ENCODE measurements at places on chromosomes 3 and 15.

DNA sequence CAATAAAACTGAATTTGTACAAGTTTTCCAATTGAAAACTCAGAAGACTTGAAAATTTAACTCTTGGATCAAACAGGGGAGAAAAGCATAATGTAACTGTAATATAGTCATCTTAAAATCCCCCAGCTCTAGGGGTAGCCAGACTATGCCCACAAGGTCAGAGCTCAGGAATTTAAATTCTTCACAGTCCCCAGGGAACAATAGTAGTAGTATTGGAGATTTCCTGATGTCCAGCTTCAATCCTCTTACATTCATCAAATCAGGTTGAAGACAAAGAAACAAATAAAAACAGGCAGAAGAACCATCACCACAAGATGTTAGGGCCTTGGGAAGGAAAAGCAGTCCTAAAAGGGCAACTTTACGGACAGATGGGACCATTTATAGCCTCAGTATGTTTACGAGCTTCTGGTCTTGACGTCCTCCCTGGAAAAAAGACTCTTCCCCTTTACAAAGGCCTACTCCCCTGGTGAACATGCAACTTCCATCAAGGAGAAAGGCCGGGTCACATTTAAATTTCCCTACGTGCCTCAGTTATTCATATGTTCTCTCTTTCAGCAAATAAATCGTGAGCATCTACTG is 96.8 kb downstream of the PLCH1 start:
- DNase-seq, result no peak

GRCh38 chr15:78837131-78837530 is 25.9 kb upstream of the ADAMTS7 start:
- DNase-seq, result no peak

DNA sequence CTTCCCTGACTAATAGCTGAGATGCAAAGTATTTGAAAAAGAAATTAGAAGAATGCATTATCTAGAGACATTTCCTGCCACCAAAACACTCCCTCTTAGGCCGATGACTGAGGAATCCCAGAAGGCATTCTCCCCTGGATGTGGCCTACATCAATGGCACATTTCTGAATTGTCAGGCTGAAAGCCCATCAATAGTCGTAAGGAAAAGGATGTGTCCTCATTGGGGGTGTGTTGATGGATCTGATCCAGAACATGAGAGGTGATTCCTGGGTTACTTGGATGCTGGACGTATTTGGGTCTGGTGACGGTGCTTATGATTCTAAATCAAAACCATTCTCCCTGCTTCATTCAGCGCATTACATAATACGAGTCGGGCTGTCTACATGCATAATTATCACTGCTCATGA is 216.9 kb upstream of the CDIN1 start:
- DNase-seq, result no peak

DNA sequence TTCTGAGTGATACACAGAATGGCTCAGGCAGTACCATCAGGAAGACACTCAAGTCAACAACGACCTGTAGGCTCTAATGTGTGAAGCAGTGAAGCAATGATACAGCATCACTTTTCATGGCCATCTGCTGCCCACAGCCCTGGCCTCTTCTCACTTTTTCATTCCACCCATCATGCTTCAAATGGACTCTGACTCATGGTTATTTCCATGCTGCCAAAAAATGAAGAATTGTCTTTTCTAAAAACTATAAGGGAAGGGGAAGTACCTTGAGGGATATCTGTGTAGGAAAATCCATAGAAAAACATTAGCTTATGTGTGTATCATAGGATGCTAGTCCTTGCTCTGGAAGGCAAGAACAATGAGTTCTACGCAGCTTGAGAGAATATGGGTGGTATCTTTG is 11.5 kb downstream of the HGD start:
- no peak for DNase-seq

GRCh38 chr15:77035584-77035983 is 35.3 kb downstream of the TSPAN3 start:
- no peak for DNase-seq

DNA sequence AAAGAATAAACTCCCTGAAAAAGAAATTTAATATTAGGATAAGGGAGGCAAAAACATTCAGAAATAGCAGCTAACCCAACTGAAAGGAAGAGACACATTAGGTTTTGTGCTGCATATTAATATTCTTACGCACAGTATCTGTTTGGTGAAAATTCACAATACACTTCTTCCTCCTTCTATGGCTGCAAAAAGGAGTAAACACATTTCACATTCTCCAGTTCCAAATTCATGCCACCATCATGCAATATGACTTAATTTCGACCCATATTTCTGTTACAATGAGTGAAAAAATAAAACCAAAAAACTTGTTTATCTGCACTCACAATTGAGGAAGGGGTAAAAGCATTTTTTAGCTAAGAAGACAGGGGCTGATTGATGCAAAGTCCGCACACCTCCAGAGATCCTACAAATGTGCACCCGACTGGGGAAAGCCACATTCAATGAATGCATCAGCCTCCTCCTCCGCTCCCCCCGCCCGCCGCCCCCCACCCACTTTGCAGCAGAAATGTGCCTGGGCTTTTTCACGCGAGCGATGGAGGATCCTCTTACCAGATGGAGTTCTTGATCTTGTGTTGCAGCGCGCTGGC is 1.0 kb downstream of the RFX7 start:
- no peak for DNase-seq

GRCh38 chr15:56759450-56759845 is 26.1 kb upstream of the ZNF280D start:
- no peak for DNase-seq

DNA sequence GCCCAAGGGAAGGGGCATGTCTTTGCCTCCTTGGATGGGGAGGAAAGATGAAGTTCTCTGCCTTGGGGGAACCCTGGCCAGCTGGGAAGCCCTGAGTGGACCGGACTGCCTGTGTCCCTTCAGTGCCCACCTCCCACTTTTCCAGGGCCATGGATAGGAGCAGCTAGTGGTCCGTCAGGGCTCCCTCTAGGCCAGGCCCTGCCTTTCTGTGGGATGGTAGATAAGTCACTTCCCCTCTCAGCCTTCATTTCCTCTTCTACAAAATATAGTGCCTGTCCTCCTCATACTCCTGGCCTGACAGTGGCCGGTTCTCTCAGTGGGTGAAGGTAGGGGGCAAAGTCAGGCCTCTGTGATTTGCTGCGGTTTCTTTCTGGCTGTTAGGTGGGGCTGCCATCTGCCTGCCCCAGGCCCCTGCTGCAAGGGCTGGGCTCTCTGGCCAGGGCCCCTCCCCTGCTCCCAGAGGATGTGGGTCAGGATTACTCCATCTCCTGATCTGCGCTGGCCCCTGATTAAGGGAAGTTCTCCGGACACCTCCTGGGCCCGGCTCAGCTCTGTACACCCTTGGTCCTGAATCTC is 1.4 kb downstream of the PLEKHO2 start:
- no peak for DNase-seq

DNA sequence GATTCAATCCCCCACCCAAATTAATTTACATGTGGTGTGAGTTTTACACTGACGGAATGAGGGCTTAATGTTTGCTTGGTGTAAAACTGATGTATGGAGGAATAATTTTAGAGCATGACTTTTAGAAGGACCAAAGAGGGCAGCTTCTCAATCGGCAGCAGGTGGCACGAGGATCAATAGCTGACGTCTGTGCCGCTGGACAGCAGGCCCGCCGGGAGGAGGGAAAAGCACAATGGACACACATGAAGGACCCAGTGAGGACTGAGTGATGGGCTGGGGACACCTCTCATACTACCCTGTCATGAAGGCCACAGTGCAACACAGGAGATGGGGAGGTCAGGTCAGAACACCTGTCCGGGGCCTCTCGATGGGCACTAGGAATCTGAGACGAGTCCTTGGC is 61.4 kb upstream of the NSMCE3 start:
- DNase-seq, result no peak

DNA sequence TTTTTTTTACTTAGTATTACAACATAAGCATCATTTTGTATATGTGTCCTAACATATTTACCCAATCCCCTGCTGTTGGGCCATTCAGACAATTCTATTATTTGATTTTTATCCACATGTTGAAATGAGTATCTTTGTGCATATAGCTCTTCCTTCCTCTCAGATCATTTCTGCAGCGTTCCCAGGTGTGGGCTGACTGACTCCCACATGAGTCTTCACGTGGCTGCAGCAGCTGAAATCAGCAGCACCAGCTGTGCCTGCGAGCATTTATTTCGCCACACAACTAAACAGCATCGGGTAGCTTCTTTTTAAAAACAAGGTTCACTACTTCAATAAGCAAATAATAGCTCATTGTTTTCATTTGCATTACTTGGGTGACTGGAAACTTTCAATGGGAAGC is 44.5 kb upstream of the PDE8A start:
- no peak for DNase-seq

- DNase-seq, result no peak
Observed at GRCh38 chr3:40187945-40188344, 121.6 kb upstream of the EIF1B start.

GRCh38 chr15:60993008-60993407 is 236.1 kb downstream of the RORA start:
- DNase-seq, result no peak

DNA sequence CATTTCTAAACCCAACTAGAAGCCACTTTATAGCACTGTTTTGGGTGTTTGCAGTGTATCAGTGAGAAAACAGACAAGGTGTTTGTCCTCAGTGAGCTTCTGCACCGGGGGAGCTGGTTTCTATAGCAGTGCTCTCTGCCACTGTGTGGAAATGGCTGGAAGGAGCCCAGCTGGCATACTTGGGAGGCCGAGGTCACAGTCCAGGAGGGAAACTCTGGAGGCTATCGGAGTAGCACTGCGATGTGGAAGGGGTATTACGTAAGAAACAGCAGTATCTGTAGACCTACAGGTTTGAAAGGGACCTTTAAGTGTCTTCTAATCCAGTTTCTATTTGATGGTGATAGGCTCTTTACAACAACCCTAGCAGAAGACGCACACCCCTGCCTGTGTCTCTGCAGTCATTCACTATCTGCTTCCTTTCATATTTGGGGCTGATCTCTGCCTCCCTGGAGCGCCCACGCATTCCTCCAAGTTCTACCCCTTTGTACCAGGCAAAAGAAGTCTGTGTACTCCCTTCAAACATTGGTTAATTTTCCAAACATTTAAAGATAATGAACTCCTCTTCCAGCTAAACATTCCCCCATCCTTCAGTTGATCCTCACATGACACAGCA is 87.4 kb upstream of the ADAMTS17 start:
- DNase-seq, result no peak

DNA sequence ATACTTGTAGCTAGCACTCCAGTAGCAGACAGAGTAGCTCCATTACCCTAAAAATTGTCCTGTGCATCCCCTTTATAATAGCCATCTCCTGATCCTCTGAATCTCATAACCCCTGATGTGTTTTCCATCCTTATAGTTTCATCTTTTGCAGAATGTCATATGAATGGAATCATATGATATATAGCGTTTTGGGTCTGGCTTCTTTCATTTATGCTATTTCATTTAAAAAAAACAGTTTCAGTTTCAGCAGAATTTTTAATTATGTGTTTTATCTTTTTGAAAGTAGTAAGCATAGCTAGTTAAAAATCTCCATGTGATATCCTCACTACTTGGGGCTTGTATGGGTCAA is 132.7 kb downstream of the KLF13 start:
- DNase-seq, result no peak

GRCh38 chr3:117399311-117400078 is 689.9 kb downstream of the TUSC7 start:
- DNase-seq, result no peak

- DNase-seq, result no peak
Observed at GRCh38 chr3:26960382-26960781, 337.8 kb downstream of the LRRC3B start.

DNA sequence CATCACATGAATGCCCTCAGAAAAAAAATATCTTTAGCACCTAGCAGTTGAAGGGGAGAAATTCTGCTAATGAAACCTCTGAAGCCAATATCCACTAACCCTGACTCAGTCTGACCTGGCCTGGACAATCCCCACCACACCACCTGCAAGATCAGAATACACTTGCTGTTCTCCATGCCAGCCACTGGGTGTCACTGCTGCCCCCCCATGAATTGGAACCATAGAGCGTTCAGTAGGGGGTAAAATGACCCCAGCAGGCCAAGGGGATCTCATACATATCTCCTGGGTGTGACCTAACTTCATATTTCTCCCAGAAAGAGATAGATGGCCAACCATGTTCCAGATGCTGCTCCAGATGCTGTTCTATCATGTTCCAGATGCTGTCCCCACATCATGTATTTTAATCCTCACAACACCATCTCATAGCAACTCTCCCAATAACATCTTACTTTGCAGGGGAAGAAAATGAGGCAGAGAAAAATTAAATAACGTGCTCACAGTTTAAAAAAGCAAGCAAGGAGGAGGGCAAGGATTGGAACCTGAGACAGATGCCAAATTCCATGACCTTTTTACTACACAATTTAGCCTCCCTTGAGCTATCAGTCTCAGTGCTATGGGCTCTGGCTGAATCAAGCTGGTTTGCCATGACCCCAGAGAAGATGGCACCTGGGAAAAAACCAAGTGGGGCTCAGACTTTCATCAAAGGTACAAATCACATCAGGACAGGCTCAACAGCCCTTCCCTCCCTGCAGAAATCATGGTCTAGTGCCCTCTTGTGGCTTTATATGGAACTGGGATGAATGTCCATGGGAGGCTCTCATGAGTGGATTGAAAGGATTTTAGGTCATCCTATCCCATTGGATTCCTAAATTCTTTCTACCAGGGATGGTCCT is 12.4 kb downstream of the NTRK3 start:
- DNase-seq, result no peak

GRCh38 chr15:32646291-32646690 is 4.8 kb downstream of the SCG5 start:
- no peak for DNase-seq

DNA sequence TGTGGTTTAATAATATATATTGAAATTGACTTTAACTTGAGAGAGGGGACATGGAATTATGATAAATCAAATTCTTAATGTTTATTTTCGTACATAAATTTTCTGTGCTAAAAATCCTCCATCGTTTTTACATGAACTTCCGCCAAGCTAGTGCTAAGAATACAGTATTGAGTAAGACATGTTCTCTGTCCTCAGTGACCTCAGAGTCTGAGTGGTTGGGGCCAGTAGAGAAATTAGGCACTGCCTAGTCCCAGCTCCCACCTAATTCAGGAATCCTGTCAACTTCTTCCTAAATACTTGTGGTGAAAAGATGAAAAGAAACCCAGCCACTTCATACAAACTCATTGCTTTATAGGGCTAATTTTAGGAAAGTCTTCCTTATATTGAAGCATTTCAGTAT is 110.3 kb downstream of the PPP2R3A start:
- DNase-seq, result no peak

DNA sequence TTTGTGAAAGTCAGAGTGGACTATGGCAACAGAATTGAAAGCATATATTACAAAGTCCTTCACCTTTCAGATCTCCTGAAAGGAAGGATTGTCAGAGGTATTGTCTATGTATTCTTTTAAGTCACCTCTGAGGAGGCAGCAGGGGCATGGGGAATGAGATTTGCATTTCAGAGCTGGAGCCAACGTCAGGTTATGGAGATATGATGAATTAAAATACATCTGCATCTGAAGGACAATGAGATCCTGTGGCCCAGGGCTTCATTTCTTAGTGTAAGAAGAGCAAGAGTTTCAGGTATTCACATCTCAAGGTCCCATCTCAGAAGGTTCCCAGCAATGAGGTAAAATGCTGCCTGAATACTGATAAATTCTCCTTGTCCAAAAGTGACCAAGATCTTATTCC is 695.8 kb downstream of the TUSC7 start:
- no peak for DNase-seq
